ENCODE measurements at places on chromosomes 12 and 14.

GRCh38 chr12:116927244-116927940 lies 16.6 kb downstream of the FBXW8 start:
- peak; percentile 81 for DNase-seq

DNA sequence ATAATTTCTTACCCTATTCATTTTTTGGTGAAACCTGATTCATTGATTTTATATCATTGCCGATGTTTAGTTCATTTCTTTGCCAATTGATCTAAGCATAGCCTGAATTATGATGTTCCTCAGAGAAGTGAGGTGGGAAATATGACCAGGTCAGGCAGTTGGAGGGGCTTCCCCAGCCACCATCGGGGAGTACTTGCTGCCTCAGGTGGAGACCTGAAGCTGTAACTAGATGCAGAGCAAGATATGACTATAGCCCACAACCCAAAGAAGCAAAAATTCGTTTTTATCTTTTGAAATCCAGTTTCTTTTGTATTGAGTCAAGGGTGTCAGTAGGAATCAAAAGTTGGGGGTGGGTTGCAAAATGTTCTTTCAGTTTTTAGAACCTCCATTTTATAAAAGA lies 7.9 kb downstream of the PTGDR start:
- DNase-seq, result no peak

- no peak for DNase-seq
Observed at GRCh38 chr12:50894241-50894640, 51.5 kb downstream of the TMPRSS12 start.

DNA sequence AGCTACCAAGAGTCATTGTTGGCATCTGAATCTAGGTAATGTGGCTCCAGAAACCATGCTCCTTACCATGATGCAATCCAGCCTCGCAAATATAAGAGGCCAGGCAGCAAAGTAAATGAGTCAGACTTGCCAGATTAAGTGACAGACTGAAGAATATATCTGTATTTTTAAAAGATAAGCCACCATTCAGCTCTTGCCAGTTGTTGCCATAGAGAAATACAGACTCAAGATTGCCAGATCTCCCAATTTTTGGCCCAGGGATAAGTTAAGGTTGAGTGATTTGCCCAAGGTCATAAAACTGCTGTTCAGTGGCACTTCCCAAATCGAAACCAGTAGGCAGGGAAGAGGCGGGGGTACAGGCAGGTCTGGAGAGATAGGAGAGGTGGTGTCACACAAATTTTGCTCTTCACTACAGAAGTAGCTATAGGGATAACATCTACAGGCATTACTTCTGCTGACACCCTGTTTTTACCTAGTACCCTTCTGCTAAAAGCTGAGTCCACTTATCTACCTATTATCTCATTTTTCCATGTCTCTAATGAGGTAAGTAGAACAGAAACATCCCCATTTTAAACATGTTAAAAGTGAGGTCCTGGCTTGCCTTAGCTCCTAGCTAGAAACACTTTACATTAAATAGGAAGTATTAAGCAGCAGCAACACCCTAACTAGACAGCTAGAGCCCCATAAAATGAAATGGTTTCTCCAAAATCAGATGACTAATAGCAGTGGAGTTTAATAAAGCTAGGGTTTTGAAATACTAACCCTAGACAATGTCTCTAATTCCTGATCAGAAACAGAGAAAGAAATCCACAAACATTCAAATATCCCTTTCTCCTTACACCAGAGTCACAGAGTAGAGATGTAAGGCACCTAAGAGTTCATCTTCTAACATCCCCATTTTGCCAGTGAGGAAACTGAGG lies 19.5 kb downstream of the DCAF5 start:
- no peak for DNase-seq

DNA sequence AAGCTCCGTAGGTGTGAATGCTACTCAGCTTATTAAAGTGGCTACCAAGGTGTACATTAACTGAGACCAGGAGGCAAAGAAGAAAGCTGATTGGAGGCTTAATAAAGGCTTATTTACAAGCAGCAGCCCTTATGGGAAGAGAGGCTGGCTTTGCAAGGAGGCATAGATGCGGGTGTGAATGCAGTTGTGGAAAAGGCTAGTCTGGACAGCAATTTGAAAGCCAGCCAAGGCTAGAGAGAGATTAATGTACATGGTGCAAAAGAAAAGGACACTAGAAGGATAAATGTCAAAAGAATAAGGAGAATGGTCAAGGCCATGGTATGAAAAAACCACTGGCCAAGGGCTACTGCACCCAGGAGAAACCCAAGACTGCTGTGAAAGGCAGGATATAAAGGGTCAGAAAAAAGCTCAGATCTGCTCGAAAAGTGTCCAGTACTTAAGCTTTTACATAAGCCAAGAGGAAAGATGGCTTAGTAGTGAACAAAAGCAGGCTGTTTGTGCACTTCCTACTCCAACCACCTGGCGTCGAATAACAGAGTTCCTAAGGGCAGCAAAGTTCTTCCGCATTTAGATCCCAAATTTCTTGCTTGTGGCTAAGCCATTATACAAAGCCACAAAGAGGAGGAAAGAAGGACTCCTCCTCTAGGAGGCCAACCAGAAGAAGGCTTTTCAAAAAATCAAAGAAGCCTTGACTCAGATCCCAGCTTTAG lies 24.0 kb downstream of the KLRK1 start:
- DNase-seq, result peak; percentile 45

GRCh38 chr14:99380991-99381687 lies 99.5 kb downstream of the SETD3 start:
- peak; percentile 49 for DNase-seq

All from endodermal cell (in vitro differentiated cells).